Choroid plexus epithelial cell (primary cell): ENCODE measurements at places on chromosomes 5 and 9.

DNA sequence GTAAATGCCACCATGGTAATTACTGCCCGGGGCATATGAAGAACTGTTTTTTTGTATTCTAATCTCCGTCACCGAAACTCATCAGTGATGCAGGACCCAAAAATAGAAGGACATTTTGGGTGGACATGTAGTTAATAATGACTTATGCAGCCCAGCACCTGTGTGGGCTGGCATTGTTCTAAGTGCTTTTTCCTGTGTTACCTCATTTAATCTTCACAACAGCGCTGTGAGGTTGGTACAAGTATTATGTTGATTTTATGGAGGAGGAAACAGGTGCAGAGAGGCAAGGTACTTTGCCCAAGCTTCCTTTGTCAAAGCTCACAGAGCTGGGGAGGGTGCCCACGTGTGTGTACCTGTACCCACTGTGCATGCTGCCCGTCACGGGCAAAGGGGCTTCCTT, 58.4 kb downstream of the DAPK1 start:
- DNase-seq, result no peak

DNA sequence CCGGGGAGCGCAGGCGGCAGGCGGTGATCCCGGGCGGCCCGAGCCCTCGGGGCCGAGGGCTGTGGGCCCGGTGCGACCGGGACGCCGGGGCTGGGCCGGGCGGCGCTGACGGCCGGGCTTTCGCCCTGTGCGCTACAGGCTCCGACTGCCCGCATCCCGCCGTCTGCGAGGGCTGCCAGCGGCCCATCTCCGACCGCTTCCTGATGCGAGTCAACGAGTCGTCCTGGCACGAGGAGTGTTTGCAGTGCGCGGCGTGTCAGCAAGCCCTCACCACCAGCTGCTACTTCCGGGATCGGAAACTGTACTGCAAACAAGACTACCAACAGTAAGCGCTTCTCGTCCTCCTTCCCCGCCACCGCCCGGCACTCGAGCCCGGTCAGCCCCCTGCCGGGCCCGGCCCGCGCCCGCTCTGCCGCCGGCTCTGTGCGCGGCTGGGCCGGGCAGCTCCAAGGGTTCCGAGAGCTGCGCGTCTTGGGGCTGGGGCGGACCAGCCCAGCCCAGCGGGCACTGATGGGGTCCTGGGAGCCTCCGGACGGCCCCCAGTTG, 1.6 kb downstream of the LMX1B start:
- peak; percentile 34 for DNase-seq

DNA sequence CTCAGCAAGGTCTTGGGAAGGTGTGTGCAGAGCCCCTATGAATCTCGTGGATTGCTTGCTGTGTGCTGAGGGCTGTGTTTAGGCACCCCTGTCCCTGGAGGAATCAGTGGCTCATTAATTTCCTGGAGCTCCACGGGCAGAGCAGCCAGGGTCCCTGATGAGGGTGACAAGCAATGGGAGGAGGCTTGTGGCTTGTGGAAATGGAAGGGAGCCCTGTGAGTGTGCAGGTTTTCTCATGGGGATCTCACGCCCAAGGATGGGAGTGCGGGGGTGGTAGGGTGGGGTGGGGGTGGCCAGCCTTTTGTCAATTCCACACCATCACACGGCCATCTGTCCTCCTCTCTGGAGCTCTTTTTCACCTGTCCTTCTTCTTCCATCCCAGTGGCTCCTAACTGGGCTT, 25.3 kb downstream of the PHF2 start:
- DNase-seq, result no peak

GRCh38 chr9:95822583-95823431, 52.7 kb upstream of the ERCC6L2 start:
- DNase-seq, result peak; percentile 96

- no peak for DNase-seq
Measured at GRCh38 chr5:110838961-110839360, 100.2 kb downstream of the SLC25A46 start.

- no peak for DNase-seq
Measured at GRCh38 chr9:135759676-135760300, 57.8 kb downstream of the KCNT1 start.

GRCh38 chr9:13213337-13213736, 66.2 kb downstream of the MPDZ start:
- DNase-seq, result peak; percentile 61

- no peak for DNase-seq
Measured at GRCh38 chr9:11335011-11335410, 722.2 kb upstream of the PTPRD start.

DNA sequence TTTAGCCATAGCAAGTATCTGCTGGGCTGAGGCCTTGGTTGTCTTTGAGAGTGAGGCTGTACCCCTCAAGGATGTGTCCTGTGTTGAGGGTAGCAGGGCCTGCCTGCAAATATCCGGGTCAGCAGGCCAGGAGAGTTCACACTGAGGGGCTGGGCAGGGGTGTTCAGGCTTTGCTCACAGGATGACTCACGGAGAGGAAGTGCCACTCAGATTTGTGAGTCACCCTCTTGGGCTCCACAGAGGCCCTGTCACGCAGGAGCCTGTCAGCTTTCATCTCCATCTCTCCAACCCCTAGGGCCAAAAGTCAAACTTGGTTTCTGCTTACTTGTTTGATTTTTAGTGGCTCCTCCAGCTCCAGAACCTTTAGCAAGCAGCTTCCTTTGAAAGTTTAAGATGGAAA, 211.5 kb downstream of the SEC61B start:
- DNase-seq, result peak; percentile 65

GRCh38 chr9:76166526-76166925, 227.7 kb downstream of the RFK start:
- no peak for DNase-seq

DNA sequence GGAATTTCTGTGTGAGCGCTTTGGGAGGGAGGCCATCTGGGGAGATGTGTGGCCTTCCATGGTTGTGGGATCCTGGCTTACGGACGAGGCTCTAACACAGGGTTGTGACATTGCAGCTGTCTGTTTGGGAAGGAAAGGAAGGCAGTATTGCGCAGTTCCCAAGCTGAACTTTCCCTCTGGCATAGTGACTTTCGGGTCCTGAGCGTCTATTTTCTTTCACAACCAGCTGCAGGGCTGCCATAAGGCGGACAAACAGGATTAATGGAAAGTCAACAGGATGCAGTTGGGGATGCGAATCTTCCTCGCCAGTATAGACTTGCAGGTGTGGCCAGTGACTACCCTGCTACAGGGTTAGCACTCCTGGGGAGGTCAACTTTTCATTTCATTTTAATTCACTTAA, 25.9 kb downstream of the CCT5 start:
- no peak for DNase-seq

- DNase-seq, result no peak
Measured at GRCh38 chr5:156164306-156164705, 162.7 kb upstream of the SGCD start.

DNA sequence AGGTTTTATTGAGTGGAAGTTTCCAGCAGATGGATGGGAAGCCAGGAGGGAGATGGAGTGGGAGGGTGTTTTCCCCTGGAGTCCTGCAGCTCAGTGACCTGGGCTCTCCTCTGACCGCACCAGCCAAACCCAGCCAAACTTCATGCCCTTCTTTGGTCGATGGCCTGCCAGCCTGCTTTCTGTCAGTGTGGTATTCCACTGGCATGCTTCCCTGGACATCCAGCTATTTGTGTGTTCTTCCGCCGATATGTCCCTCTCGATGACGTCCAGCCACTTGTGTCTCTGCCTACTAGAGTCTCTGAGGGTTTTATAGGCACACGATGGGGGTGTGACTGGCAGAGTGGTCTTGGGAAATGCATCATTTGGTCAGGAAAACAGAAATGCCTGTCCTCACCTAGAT, 33.8 kb downstream of the GPBP1 start:
- DNase-seq, result no peak

DNA sequence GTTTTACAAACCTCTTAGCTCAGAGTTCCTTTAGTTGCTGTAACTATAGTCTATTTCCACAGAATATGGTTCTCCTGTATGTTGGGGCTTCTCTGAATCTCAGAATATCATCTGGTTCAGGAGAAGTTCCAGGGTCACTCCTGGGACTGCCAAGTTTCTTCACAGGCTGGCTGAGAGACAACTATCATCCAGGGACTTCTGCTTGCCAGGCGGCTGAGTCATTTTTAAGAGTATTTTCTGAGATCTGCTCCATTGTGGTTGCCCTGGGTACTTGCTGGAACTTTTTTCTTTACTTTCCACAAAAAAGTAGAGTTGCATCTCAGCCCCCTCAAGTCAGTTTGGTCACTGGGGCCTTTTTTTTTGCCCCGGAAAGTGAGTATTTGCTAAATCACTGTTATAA, 566.5 kb downstream of the LRRC70 start:
- DNase-seq, result no peak

DNA sequence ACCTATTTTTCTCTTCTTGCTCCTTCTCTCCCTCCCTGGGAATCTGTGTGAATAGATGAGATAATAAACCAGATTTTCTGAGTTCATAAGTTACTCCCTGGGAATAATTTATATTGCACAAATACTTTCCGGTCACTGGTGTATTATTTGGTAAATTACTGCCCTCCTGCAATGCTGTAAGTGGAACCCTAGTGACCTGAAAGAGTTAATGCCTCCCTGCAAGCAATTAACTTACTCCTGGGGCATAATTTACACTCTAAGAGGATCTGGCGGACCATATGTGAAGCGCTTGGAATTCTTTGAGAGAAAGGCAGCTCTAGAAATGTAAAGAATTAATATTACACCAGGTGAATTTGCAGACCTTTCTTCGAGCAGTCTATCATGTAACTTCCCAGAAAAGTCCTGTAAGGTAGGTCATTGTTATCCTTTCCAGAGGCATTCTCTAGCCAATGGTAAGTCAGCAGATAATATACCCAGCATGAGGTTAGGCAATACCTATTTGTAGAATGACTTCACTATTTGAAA, 7.0 kb upstream of the GDNF start:
- no peak for DNase-seq

- DNase-seq, result no peak
Measured at GRCh38 chr5:99587983-99588382, 659.2 kb upstream of the CHD1 start.

- DNase-seq, result no peak
Measured at GRCh38 chr5:161411156-161411555, 135.4 kb downstream of the GABRB2 start.

DNA sequence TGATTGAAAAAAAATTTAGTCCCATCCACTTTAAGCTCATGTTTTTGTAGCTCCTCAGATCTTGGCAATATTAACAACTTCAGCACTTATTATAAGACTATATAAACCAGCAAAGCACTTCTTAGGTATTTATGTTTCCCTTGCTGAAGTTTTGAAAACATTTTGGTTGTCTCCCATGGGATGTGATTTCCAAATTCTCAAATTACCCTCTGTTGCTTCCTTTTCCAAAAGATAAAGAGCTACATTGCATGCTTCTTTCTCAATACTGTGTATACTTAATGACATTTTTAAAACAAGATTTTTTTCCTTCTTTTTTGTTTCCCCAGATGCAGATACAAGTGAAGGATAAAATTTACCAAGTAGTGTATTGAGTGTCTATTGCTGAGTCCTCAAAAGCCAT, 567.1 kb downstream of the CSNK1G3 start:
- DNase-seq, result no peak

- peak; percentile 35 for DNase-seq
Measured at GRCh38 chr9:116951588-116952435, 264.7 kb downstream of the TRIM32 start.

GRCh38 chr5:112706446-112707016, 31.2 kb upstream of the APC start:
- DNase-seq, result no peak

- DNase-seq, result peak; percentile 84
Measured at GRCh38 chr9:130869250-130869649, 27.4 kb downstream of the QRFP start.

DNA sequence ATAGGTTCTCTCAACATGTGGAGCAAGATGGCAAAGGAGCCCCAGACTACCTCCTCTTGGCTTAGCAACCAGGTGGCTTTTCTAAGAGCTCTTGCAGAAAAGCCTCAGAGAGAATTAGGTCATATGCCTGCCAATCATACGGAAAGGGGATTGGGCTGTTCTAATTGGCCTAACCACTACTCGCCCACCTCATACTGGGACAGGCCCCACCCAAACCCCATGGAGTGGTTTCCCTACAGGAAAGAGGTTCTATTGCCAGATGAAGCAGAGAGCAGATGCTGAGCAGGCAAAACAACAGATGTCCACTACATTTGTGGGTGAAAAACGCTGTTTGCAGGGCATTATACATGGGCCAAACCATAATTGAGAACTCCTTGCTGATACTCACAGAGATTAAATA, 29.0 kb downstream of the ABLIM3 start:
- DNase-seq, result peak; percentile 80

- no peak for DNase-seq
Measured at GRCh38 chr9:113535756-113536155, 72.2 kb downstream of the RGS3 start.

- DNase-seq, result no peak
Measured at GRCh38 chr9:10586407-10586806, 26.4 kb downstream of the PTPRD start.

GRCh38 chr9:9498128-9498527, 1114.7 kb downstream of the PTPRD start:
- DNase-seq, result peak; percentile 0

DNA sequence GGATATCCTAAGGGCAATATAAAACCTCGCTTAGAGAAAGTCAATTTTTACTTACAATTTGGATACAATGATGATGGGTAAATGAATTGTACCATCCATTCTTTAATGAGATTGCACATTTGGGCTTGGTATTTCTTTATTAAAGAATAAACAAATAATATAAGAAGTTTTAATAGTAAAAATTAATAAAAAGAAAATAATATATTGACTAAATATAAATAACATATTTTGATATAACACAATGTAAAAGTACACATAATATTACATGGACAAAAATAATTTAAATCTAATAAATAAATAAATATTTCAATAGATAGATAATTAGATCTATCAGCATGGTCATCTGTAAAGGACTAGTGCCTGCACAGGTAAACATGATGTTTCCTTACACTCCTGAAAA, 944 bp downstream of the IFNA21 start:
- DNase-seq, result no peak

- peak; percentile 51 for DNase-seq
Measured at GRCh38 chr5:159874263-159874662, 42.0 kb upstream of the ADRA1B start.
